ENCODE measurements at places on chromosomes 7 and 10. TPM values are rescaled to one million over a fixed set of nuclear protein-coding genes. Genes with fewer than 3 reads are reported as not detected.

OR6B1 gene
- total RNA-seq: not detected

SPDYE18 gene
- total RNA-seq: 1.6 TPM

SSMEM1 gene
- total RNA-seq: not detected

TAS2R3 gene
- total RNA-seq: 7.1 TPM

SHTN1 gene
- 5.3 TPM for total RNA-seq

UTF1 gene
- 0.35 TPM for total RNA-seq

GSTO1 gene
- total RNA-seq: 50.7 TPM

VSTM2A gene
- 1.5 TPM for total RNA-seq

CALD1 gene
- total RNA-seq: 167 TPM

Data from metanephros (tissue), 2 donors.